ENCODE measurements at places on chromosomes 1 and 21.

- no peak for DNase-seq
These were observed 40.6 kb downstream of the PDC start for GRCh38 chr1:186420311-186420710.

- DNase-seq: no peak
These were observed 86.9 kb downstream of the KCNJ15 start for GRCh38 chr21:38343691-38344090.

GRCh38 chr1:217944550-217944949, 313.4 kb downstream of the SPATA17 start:
- DNase-seq: no peak

- DNase-seq: no peak
These were observed 11.5 kb upstream of the DENND2D start for GRCh38 chr1:111211921-111212320.

Measured in suprapubic skin (tissue), 4 donors.